ENCODE measurements at places on chromosomes 11 and 22.
A peak's percentile ranks its signal among the peaks of the same experiment; 100 is the strongest.

DNA sequence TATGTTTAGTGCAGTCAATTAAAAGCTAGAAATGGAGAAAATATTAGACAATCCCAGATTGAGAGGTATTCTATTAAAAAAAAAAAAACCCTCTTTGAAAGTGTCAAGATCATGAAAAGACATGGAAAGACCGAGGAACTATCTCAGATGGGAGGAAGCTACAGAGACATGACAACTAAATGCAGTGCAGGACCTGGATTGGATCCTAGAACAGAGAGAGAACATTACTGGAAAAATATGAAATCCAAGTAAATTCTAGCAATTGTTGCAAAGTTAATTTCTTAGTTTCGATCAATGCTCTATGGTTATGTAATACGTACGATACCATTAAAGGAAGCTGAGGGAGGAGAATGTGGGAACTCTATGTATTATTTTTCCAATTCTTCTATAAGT is 43.2 kb downstream of the SLC1A2 start:
- no peak for DNase-seq

DNA sequence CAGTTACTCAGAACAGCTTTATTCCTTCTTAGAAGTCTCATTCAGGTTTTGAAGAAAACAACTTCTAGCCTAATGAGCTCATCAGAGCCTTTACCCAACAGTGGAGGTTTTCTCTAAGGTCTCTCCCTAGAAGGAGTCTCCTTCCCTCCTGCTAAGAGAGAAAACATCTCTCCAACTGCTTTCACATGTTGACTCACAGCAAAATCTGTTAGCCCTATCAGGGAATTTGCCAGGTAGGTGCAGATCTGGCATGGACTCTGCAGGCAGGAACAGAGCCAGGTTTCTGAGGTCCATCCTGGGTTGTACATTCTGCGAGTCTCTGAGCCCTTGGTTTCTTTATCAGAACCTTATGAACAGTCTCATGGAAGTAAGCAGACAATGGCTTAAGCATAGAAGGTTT is 214.4 kb downstream of the HIPK3 start:
- DNase-seq = no peak

- no peak for DNase-seq
Observed at GRCh38 chr11:43498561-43498960, 139.8 kb downstream of the TTC17 start.

DNA sequence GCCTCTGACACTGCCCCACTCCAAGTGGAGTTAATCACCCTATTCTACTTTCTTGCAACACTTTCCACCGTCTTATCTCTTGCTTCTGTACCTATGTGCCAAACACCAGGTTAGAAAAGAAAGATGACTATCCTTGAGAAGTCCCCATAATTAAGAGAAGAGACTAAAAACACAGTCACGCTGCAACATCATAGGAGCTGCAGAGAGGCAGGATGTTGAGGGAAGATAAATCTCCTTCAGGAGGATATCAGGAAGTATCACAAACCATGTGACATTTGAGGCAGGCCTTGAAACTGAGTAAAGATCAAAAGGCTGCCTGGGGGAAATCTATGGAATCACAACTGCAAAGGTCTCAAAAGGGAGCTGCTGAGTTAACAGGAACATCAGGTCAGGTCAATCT is 24.8 kb downstream of the GAB2 start:
- DNase-seq = no peak

GRCh38 chr11:63698976-63699733 is 17.9 kb downstream of the RTN3 start:
- no peak for DNase-seq

DNA sequence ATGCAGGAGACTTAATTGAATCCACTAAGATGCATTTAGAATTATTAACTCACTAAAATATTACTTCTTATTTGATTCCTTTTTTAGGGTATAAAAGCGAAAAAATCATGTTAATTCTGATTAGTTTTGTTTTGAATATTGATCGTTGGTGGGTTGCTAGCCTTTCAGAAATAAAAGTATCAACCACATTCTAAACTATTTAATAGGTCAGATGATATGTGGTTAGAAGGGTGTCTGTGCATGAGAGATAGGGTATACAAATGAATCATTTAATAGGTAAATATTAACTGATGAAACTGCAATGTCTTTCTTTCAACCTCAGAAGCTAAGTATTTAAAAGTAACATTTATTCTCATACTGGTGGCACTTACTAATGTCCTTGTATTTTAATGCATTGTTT is 515.1 kb downstream of the CNTN5 start:
- DNase-seq = no peak

DNA sequence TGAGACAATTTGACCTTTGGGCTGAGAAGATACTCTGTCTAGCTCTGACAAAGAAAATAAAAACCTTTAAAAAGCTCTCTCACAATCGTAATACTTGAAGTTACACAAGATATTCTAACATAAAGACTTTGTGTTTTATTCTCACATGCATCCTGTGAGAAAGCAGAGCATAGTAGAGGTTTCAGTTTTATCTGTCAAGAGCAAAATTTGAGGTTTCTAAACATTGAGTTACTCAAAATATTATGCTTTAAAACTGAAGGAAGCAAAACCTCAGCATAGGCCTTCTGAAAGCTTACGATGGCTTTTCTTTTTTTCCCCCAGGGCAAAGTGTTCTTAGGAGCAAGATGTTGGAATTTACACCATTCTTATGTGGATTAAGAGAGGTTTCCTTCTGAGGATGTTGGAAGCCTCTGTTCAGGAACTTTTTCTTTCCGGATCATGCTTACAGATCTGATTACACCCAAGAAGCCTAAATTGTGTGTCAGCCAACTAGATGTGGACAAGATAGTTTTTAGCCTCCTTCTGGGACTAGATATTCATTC is 15.0 kb upstream of the OR51M1 start:
- DNase-seq = no peak

DNA sequence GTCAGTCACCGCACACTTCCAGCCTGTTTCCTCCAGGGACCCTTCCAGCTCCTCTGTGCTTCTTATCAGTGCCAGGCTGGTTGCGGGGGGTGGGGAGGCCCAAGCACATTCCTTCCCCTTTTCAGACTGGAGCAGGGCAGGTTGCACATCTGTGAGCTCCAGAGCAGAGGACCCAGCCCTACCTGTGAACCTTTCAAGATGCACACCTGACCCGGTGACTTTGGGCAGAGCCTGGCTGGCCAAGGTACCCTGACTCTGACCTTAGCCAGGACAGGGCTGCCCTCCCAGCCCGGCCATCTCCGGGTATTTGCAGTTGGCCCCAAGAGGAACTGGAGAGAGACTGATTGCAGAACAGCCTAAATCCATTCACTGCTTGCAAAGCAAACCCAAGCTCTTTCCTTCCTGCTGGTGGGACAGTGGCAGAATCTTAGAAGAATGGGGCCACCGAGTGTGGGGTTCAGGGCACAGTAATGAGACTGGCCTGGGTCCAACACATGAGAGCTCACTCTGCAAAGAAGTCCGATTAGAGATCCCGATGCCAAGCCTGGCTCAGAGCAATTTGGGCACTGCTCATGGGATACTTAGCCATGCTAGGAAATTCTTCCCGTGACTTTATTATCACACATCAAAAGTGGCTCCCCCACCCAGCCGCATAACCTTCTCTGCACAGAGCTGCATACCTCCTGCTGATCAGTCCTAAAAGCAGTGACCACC is 64.7 kb upstream of the CCND1 start:
- no peak for DNase-seq

DNA sequence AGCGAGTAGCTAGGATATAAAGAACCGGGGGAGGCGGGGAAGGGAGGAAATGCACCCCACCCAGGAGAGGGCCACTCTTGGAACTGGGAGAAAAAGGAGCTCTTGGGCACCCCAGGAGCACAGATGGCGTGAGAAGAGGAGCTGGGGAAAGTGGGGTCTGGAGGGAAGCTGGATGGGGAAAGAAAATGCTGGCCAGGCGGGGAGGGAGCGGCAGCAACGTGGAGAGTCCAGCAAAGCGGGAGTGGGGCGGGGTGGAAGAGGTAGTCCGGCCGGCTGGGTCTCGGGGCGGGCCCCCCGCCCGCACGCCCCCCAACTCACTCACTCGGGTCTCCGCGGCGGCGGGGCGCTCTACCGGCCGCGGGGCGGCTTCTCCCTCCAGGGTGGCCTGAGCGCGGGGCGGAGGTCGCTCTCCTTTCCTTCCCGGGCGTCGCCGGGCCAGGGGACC is 522 bp downstream of the TOB2 start:
- DNase-seq = no peak

DNA sequence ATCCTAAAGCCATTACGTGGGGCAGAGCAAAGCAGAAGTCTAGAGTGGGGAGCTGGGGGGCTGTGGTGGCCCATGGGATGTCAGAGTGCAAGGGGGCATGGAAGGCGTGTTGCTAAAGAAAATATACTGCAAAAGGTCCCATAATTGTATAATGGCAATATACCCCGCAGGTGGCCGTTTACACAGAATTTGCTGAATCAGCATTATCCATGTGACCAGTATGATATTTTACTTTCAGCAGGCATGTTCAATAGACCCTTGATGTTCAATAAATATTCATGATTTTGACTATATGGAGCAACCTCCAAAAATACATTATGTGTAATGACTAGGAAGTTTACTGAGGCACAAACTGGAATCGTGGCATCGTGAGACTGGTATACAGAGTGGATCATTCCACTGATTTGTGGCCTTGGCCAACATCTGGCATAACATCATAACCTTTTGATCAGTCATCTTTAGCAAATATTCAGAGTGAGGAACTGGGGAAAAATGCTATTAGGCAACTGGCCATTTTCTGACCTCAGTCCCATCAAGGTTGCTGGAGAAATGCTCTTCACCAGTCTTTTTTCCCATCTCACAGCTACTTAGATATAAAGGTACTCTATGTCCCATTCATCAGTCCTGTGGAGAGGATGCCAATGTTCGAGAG is 29.3 kb upstream of the PPP2R1B start:
- no peak for DNase-seq

GRCh38 chr11:41190437-41191082 is 268.9 kb downstream of the LRRC4C start:
- no peak for DNase-seq

DNA sequence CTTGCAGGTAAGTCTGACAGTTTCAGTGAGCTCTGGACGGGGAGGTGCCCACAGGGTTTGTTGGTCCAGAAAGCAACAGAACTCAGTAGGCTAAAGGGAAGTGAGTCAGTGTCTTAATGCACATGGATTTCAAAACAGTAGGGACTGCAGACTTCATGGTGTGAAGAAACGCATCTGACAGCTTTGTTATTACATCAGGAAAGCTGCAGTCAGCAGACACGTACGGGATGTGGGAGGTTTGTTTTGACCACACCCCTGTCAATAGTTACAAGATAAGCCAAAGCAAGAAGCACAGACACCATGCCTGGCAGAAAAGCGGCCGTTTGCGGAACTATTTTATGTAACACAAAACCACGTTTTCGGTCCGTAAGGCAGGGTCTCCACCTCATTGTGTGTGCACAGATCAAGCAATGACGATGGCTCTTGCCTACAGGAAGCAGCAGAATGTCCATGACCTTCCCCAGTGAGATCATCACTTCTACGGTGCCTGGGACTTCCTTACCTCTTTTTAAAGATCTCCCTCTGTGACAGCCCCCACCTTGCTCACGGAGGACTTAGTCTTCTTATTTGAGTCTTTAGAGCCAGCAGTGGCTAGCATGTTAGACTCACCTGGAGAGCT is 58.2 kb upstream of the FTH1 start:
- peak; percentile 13 for DNase-seq

- DNase-seq = no peak
Observed at GRCh38 chr11:14190992-14191778, 167.8 kb downstream of the RRAS2 start.

DNA sequence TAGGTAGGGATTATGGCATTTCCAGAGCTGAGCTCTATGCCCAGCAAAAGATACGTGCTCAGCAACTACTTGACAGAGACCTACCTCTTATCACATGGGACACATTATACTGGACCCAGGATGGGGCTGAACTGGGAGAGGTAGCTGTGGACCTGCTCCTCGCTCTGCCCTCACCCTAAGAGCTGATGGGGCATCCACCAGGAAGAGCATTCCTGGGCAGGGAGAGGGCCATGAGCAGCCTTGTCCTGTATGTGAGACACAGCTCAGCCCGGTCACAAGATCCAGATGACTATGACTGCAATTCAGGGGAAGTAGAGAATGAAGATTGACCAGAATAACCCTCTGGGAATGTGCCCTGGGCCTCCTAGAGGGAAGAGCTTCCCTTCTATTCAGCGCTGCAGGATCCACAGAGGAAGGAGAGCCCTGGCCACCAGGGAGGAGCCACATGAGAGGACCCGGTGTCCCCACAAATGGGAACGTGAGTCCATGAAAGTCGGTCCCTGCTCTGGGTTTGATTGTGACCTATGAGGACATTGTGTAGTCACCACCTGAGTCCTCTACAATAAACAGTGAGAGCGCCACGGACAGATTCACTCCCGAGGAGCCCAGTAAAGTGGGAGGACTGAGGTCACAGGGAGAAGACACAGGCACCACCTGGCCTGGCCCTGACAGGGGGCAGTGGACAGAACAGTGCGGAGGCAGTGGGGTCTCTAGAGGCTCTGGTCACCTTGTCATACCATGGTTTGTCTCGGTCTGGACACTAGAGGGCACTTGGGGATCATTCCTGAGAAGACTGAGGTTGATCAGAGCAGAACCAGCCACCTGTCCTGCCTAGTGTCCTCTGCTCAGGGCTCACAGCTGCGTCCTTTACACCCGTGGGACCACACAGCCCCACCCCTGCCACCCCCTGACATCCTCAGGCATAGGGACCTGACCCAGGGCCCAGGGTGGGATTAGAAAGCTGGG is 99.5 kb downstream of the ZNF280B start:
- no peak for DNase-seq

- DNase-seq = no peak
Observed at GRCh38 chr22:45216133-45217003, 24.3 kb downstream of the KIAA0930 start.

DNA sequence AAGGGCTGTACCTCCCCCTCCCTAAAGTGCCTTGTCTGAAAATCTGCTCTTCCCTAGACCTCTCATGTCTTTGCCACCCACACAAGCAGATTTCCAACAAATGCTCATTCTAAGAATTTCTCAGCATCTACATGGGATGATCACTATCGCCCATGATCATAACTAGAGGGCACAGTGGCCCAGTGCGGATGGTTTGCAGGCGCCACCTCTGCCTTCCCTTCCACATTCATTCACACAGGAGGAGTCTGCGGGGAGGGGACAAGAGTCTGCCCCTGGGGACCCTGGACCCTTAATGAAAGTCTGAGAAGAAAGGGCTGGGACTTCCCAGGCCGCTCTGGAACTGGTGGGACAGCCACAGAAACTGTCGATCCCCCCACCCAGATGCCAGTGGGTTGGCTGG is 28.9 kb downstream of the KCTD17 start:
- no peak for DNase-seq

DNA sequence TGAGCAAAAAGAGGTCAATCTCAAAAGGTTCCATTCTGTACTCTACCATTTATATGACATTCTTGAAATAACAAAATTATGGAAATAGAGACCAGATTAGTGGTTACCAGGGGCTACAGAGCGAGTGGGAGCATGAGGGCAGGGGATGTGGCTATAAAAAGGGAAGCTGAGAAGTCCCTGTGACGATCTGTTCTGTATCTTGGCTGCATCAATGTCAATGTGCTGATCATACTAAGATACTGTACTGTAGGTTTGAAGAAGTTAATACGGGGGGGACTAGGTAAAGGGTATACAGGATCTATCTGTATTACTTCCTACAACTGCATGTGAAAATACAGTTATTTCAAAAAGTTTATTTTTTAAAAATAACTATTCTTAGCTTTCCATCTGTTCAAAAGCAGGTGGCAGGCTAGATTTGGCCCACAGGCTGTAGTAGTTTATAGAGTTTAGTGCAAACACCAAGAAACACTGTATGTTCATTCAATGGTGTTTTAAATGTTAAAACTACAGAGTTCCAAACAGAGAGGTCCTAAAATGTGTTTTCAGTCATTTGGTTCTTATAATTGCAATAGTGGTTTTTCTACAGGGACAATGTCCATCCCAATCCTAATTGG is 78.2 kb downstream of the SMCO4 start:
- no peak for DNase-seq

GRCh38 chr11:17658211-17658610 is 61.2 kb upstream of the MYOD1 start:
- DNase-seq = no peak

Data from stimulated activated CD4-positive, alpha-beta T cell treated with anti-CD3 and anti-CD28 coated beads, Interleukin-1b, Interleukin-23, amount 100 ng/mL, for 24 hours (primary cell).